HuH-7.5 (cell line): ENCODE measurements at places on chromosomes 11 and 22.

GRCh38 chr11:6486256-6486655 is 5.0 kb downstream of the TIMM10B start:
- no peak for DNase-seq

DNA sequence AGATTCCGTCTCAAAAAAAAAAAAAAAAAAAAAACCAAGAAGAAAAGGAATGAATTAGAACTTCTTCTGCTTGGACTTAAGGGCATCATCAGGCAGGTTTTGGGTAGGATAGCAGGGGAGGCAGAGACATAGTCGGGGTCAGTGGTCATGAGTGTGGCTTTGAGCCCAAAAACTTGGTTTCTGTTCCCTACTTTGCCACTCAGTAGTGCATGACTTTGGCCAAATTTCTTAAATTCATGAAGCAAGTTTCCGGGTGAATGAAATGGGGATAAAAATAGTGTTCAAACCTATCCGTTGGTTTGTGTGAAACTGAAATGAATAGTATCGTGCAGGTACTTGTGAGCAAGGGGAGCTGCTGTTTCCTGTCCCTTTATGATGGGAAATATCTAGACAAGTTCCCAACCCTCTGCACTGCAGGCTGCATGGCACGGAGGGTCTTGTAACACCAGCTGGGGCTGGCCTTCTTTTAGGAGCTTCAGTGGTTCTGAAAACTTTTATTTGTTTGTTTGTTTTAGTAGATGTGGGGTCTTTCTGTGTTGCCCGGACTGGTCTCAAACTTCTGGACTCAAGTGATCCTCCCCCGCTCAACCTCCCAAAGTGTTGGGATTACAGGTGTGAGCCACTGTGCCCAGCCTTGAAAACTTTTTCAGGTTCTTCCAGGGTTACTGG is 18.4 kb downstream of the NEAT1 start:
- no peak for DNase-seq

DNA sequence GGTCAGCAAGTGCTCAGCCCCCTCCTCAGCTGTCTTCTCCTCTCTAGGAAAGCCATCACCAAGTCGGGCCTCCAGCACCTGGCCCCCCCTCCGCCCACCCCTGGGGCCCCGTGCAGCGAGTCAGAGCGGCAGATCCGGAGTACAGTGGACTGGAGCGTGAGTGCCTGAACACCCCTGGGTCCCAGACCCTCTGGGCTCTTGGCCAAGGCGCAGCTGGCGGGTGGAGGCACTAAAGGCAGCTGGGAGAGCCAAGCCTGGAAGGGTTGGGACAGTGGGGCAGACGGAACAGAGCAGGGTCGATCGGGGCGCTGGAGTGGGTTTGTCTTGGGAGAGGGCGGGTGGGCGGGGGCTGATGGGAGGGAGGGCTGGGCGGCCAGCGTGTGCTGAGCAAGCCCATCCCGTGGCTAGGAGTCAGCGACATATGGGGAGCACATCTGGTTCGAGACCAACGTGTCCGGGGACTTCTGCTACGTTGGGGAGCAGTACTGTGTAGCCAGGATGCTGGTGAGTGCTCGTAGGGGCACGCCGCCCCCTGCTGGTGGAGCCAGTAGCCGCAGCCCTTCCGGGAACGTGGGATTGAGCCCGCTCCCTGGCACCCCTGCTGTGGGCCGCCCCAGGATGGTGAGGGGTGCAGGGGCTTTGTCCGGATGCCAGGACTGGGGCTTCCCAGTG is 14.1 kb upstream of the MDK start:
- DNase-seq = peak; percentile 46

- DNase-seq = no peak
Measured at GRCh38 chr11:36578458-36578857, 10.7 kb downstream of the RAG1 start.

GRCh38 chr22:46484861-46485595 is 52.4 kb downstream of the CELSR1 start:
- no peak for DNase-seq
